ENCODE measurements at places on chromosomes 12 and 14.

GRCh38 chr12:90627180-90627896 lies 327.6 kb downstream of the CCER1 start:
- DNase-seq, result peak; percentile 86

GRCh38 chr12:47576289-47576945 lies 129.4 kb downstream of the RPAP3 start:
- no peak for DNase-seq

DNA sequence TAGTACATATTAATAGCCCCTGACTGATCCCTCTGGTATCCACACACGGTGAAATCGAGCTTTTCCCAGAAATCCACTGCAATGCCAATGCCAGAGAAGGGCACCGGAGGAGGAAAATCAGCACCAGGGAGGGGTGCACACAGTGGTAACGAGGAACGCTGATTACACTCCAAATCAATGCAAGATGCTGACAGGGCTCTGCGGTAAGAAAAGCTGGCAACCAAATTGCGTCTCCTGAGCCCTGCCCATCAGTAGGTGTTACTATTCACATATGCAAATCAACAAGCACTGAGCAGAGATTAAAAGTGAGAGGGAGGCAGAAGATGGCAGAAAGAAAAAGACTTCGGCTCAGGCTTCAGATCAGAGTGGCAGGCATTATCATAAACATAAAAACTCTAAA lies 159.1 kb downstream of the RPS29 start:
- no peak for DNase-seq

DNA sequence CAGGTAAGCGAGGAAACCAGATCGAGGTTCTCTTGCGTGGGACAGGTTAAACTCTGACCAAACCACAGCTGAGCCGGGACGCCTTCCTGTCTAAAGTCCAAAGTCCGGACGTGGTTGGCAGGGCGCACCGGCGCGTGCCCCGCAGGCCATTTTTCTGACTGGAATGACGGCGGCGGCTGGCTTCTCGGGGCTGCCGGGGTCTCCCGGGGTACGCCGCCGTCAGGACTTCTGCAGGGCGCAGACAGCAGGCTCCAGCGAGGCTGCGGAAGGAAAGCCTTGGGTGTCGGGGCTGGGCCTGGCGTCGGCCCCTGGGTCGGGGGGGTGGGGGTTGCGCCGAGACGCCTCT lies 32.8 kb downstream of the MIA2 start:
- peak; percentile 77 for DNase-seq

GRCh38 chr12:69639400-69640016 lies 28.8 kb upstream of the LRRC10 start:
- peak; percentile 72 for DNase-seq

DNA sequence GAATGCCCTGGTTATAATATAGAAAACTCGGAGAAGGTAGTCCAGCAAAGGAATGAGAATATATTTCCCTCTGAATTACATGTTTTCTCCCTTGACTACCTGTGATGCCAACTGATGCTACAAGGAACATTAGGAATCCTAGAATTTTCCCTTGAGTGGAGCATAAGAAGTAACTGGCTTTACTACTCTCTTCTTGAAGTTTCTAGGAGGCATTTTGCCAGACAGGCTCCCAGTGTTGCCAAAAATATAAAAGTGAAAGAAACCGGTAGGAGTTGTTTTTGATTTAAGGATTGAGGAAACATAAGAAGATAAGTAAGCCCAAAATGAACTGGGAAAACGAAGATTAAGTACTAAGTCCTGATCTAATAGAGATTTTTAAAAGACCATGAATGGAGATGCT lies 693.4 kb downstream of the NOVA1 start:
- no peak for DNase-seq

GRCh38 chr14:69490219-69490918 lies 5.8 kb downstream of the PLEKHD1 start:
- no peak for DNase-seq

DNA sequence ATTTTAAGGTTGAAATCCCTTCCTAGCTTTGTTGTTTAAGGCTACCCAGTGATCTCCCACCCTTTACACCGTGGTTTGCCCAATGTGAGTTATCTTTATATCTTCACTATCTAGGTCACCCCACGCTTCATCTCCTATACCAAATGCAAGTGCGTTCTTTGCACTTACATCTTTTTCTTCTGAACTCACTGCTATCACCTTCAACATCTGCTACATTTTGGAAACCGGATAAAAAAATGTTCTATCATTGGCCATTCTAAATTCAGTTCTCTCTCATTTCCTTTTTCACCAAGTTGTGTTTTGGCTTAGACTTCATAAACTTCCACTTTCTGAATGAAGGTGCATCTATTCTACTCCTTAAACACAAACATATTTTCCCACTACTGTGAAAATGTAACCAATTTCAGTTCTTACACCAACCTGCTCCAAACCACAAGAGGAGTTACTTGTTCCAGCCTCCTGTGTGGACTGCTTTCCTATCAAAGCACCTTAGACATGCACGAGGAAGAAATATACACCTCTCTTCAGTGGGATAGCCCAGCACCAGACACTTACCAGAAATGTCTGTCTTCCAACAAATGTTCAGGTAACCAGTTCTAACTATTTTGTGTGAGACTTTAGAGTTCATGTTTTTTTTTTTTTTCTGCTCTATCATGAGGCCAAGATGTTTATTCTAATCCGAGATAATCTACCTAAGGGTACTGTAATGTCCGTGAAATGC lies 21.9 kb downstream of the CLEC9A start:
- no peak for DNase-seq

- DNase-seq, result peak; percentile 47
Observed at GRCh38 chr14:24285351-24285750, 14.0 kb upstream of the RABGGTA start.

- DNase-seq, result peak; percentile 99
Observed at GRCh38 chr12:104137902-104138796, at the start of gene NFYB. NFYB (minus strand) TSS chr12:104138210; CDS start chr12:104135453, 2,757 bp downstream.

DNA sequence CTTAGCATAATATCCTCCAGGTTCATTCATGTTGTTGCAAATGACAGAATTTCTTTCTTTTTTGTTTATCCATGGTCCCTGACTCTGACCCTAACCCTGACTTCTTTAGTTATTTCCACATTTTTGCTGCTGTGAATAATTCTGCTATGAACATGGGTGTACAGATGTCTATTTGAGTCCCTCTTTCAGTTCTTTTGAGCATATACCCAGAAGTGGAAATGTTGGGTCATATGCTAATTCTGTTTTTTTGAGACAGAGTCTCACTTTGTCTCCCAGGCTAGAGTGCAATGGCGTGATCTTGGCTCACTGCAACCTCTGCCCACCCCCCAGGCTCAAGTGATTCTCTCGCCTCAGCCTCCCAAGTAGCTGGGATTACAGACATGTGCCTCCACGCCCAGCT lies 33.1 kb downstream of the KNTC1 start:
- no peak for DNase-seq

- DNase-seq, result no peak
Observed at GRCh38 chr12:49887091-49887490, 16.6 kb downstream of the FAIM2 start.

DNA sequence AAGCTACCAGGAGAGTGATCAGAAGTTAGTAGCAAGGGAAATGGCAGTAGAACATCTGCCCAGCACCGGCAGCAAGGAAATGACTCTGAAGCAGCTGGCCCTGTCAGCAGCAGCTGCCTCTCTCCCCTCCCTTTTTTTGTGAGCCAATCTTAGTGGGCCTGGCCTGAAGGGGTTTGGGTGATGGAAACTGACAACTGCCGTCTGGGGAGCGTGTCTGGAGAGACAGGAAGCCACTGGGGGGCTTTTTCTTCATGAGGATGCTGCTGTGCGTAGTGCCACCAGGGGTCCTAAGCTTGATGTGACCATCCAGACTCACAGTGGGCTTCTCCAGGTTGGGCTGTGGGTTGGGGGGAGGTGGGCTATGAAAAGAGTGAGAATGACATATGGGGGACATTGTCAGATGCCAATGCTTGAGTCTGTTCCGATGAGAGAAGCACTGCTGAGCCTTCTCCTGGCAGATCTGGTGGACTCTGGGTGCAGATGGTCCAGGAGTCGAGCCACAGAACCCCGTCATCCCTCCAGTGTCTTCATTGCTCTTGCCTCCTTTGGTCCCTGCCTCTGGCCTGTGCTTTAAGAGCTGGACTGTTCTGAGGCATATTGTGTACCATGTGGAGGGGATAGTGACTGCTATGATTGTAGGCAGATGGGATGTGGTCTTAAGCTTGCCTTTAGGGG lies 87.6 kb upstream of the HIF1A start:
- no peak for DNase-seq

- peak; percentile 84 for DNase-seq
Observed at GRCh38 chr12:22577667-22578066, 33.3 kb upstream of the C2CD5 start.

- no peak for DNase-seq
Observed at GRCh38 chr14:32109676-32110547, 32.8 kb downstream of the ARHGAP5 start.

DNA sequence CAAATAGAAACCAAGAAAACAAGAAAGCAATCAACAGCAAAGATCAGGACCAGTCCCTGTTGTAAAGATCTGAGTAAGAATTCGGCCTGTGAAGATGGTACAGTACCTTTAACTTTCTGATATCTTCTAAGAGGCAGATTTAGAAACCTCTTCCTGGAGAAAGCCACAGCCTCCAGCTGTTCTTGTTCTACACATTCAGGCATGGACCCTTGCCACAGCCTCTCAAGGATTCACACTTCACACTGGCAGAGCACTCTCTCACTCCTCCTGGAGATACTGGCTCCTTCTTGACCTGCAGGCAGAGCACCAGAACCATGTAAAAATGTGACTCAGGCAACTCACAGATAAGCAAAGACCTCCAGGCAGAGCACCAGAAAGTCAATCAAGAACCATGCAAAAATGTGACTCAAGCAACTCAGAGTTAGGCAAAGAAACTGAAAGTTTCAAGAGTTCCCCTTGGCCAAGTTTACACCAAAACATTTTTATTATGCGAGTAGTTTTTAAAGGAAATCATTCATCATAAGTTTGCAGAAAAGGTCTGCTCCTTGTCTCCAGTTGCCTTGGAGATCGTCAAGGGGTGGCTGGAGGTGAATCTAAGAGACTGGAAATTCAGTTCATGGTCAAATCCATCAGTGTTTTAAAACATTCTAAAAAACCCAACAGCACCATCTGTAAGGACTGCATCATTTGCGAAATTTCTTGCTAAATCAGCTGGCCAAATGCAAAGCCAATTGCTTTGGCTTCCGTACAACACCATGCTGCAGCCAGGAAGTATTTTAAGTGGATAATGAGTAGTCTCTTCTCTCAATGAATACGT lies 119.3 kb upstream of the MDM1 start:
- peak; percentile 24 for DNase-seq

GRCh38 chr12:106235770-106236169 lies 12.1 kb downstream of the CKAP4 start:
- DNase-seq, result peak; percentile 61

- no peak for DNase-seq
Observed at GRCh38 chr14:102084931-102085330, 1.9 kb downstream of the HSP90AA1 start.

DNA sequence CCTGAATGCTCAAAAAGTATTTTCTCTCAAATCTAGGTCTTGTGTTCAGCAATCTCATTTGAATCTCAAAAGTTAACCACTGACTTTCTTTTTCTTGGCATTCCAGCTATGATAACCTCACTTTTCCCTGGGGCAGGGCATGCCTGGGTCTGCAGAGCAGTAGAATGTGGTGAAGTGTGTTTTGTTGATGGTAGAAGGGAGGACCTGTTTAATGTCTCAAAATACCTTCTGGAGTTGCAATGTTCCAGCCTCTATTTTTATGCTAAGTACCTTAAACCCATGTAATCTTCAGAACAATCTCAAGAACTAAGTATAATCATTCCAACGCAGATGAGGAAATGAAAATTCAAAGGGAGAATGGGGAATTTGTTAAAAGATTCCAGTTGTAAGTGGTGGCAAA lies 82.1 kb upstream of the FUT8 start:
- DNase-seq, result peak; percentile 83

DNA sequence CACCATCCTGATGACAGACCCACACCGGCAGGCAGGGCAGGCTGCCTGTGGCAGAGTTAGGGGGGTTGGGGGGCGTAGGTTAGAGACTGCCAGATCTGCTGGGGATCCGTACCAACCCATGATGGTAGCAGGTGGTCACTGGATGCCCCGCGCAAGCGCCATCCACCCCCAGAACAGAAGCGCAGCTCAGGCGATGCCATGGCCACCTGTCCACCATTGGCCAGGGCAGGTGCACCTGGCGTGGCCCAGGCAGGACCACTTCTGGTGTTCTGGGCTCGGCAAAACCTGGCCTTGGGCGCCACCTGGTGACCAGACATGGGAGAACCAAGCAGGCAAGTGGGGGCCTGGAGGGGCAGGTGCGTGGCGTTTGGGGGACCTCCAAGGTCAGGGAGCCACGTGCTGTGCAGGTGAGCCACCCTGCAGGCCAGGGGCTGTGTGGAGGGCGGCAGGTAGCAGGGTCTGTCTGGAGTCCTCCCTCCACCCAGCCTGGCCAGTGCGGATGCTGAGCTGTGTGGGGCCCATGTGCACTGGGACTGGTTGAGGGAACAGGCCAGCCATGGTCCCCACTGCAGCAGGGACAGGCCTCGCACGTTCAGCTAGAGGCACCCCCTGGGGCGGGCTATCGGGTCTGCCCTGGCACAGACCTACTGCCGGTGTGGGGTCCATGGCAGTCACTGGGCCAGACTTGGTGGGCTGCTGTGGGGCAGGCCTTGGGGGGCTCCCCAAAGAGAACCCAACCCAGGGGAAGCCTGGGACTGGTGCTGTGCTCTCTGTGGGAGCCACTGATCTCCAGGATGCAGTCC lies 15.6 kb downstream of the BAG5 start:
- DNase-seq, result peak; percentile 66

GRCh38 chr12:31627456-31628054 lies 31.9 kb upstream of the ETFBKMT start:
- no peak for DNase-seq

DNA sequence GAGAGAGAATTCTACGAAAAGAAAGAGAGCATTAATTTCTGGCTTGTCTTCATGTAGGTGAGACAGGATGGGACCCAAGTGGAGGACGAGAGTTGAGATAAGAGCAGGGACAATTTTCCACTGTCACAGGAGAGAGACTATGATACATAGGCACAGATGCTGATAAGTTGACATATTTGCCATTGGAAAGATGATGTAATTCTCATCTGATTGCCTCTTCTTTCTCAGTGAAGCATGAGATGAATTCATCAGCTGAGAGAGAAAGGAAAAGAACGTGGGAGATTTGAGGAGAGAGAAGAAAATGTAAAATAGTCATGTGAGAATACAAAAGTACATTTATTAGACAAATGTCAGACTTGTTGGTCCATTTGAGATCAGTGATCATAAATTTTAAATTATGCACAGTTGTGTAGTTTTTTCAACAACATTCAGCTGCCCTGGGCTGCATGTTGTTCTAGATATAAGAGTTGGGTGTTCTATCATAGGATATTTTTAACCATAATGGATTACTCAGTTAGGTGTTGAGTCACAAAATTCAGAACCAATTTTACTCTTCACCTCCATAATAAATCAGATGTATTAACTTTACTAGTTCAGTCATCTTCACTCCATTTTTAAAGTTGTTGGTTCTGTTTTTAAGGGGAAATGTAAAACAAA lies 222.9 kb downstream of the DPY19L2 start:
- no peak for DNase-seq

- DNase-seq, result no peak
Observed at GRCh38 chr14:79551523-79551922, 659.8 kb downstream of the DIO2 start.

- no peak for DNase-seq
Observed at GRCh38 chr12:5197131-5197530, 153.5 kb downstream of the KCNA5 start.

- DNase-seq, result no peak
Observed at GRCh38 chr14:72644038-72644437, 249.9 kb downstream of the DPF3 start.

- DNase-seq, result no peak
Observed at GRCh38 chr12:93740751-93741150, 63.6 kb downstream of the CRADD start.
